ENCODE measurements at places on chromosomes 6 and 20. TPM values are rescaled to one million over a fixed set of nuclear protein-coding genes. Genes with fewer than 3 reads are reported as not detected.

GPLD1 gene
- 5.0 TPM for total RNA-seq

TREM1 gene
- 0.84 TPM for total RNA-seq

POM121L2 gene
- 0.04 TPM for total RNA-seq

RHAG gene
- not detected for total RNA-seq

SIGLEC1 gene
- total RNA-seq, result 0.16 TPM

SALL4 gene
- total RNA-seq, result 12.7 TPM

FERMT1 gene
- 13.9 TPM for total RNA-seq

FAM209B gene
- not detected for total RNA-seq

TPBG gene
- 24.8 TPM for total RNA-seq

BMP6 gene
- total RNA-seq, result 4.3 TPM

TMEM244 gene
- total RNA-seq, result not detected

ADGB gene
- not detected for total RNA-seq

SLC25A27 gene
- 11.9 TPM for total RNA-seq

C6orf141 gene
- total RNA-seq, result 2.9 TPM

BEND3 gene
- 5.7 TPM for total RNA-seq

FRK gene
- 16.9 TPM for total RNA-seq

DNA sequence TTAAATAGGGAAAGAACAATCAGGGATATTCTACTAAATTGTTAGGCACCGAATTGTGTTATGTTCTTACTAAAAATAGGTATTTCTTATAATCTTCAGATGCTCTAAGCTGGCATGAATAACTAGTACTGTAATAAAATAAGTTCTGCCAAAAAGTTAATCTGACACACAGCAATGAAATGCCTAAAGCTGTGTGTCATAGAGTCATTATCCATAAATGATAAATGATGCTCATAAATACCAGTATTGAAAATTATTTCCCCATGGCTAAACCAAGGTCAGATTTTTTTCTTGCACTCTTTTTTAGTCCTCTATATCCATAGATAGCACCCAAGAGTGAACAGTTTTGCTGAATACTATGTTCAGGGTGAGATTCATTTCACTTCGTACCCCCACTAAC lies 11.7 kb upstream of the PRIM2 start:
- no peak for DNase-seq

- no peak for DNase-seq
Measured at GRCh38 chr6:105433723-105434122, 30.8 kb upstream of the PREP start.

GRCh38 chr6:52499026-52499425 lies 77.8 kb downstream of the TRAM2 start:
- no peak for DNase-seq

GRCh38 chr6:28269492-28269891 lies 2.5 kb downstream of the ZSCAN26 start:
- peak; percentile 10 for DNase-seq

GRCh38 chr6:26216359-26216885 lies 129.2 kb downstream of the HFE start:
- peak; percentile 94 for DNase-seq

GRCh38 chr20:58839474-58839874 lies 11.2 kb downstream of the GNAS-AS1 start:
- peak; percentile 53 for DNase-seq

GRCh38 chr6:148212366-148212765 lies 130.3 kb upstream of the SASH1 start:
- no peak for DNase-seq

DNA sequence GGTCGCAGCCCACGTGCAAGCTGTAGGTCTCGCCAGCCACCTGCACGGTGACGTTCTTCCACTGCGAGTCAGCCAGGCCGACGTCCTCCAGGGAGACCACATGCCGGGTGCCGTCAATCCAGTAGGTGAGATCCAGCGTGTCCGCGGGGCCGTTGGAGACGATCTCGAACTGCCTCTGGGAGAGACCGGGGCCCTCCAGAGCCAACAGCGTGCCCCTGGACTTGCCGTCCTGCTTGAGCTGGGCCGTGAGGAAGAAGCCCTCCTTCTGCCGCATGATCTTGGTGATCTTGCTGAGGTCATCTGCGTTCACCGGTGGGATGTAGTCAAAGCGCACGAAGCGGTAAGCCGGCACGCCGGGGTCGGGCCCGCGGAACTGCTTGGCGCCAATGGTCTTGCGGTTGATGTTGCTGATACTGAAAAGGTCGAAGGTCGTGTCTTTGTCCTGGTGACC lies 5.1 kb downstream of the THBS2 start:
- DNase-seq, result no peak

DNA sequence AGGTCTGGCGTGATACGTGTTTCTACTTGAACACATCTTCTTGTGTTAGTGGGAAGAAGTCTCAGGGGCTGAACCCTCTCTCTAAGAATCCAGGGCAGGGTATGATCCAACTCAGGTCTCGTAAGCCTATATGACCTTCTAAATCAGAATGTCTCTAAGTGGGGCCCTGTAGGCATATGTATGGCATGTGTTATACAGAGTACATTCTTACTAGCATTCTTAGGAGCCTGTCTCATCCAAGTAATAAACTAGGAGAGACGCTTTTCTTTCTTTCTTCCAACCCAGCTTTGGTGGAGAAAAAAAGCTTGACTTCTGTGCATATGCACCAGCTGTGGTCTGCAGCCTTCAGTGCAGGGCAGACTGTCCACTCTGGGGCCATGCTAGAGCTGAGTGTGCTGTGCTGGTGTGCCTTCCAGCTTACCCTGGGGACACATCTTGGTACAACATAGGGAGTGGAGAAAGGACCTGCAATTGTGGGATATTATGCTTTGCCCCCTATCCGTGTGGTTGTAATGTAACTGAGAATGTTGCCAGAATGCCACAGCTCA lies 47.3 kb downstream of the L3MBTL3 start:
- no peak for DNase-seq

GRCh38 chr6:73342174-73342573 lies 11.9 kb downstream of the DPPA5 start:
- DNase-seq, result no peak

GRCh38 chr20:3101737-3102574 lies 17.4 kb upstream of the AVP start:
- DNase-seq, result no peak

GRCh38 chr20:47027042-47027441 lies 132.4 kb downstream of the EYA2 start:
- no peak for DNase-seq

- no peak for DNase-seq
Measured at GRCh38 chr6:125054331-125054730, 92.1 kb downstream of the RNF217 start.

GRCh38 chr6:87164004-87164403 lies 8.6 kb downstream of the ZNF292 start:
- DNase-seq, result no peak

GRCh38 chr6:12417191-12417590 lies 127.0 kb downstream of the EDN1 start:
- DNase-seq, result no peak

- no peak for DNase-seq
Measured at GRCh38 chr6:136092897-136093296, 157.2 kb downstream of the MTFR2 start.

DNA sequence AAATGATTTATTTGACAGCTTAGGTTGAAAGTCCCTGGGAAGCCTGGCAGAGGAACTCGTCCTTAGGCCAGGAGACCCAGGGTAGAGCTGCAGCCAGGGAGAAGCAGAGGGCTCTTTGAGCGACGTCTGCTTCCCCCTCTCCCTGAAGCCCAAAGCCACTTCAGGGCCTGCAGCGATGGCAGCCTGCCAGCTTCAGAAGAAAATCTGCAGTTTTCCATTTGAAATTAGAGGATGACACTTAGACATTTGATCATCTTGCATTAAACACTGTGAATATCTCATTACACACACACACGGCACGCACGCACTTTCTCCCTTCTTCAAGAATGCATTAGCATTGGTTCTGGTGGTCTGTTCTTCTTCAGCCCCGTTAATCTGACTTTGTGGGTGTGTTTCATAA lies 96.5 kb downstream of the PLEKHG1 start:
- no peak for DNase-seq

DNA sequence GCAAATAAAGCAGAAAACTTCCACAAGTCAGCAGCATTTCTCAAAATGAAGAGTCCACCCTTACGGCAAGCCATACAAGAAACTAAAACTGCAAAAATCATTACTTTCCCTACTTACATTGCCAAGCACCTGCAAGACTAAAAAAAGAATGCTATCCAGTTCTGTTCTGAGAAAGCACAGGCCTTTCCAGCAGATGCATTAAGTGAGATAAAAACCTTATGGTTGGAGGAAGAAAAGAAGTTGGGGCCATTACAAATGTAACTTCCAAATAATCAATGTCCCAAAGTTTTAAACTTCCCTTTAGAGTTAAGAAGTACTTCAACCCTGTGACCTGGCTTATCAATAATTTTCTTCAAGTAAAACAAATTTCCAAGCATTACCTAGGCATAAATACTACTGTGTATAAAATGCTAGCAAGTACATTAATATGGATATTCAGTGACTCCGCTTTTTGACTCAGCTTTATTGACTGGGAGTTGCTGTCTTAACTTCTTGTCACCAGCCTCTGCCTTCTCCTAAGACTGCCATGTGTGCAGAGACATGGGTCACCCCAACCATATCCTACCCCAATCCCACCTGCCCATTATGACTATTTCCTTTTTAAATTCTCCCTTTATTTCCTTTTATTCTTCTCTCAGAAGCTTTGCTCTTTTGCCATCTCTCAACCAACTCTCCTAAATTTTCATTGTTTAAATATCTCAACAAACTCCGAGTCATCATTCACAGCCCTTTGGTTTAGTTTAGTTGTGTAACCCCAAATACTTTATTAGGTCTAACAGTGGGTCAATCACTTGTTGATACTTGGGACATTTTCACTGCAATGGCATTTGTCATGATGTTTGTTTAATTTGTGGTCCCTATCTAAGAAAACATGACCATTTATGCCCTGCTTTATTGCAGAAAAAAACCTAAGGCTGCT lies 49.7 kb downstream of the SLC22A23 start:
- no peak for DNase-seq

- no peak for DNase-seq
Measured at GRCh38 chr6:23441808-23442461, 684.1 kb upstream of the NRSN1 start.

DNA sequence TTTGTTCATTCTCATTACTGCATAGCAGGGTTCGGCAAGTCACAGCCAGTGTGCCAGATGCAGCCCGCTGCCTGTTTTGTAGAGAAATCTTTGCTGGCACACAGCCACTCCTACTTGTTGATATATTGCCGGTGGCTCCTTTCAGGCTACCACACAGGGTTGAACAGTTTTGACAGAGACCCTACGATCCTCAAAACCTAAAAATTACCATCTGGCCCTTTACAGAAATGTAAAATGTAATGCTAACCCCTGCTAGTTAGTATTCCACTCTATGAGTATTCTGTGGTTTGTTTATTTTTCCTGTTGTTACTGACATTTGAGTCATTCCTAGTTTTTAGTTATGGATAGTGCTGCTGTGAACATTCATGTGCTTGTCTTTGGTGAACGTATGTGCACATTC lies 11.5 kb downstream of the DHX35 start:
- no peak for DNase-seq

Data from hepatocyte (in vitro differentiated cells).